ENCODE measurements at places on chromosomes 1 and 21.

GRCh38 chr1:161738627-161739287 is 10.8 kb upstream of the DUSP12 start:
- DNase-seq, result peak; percentile 72

DNA sequence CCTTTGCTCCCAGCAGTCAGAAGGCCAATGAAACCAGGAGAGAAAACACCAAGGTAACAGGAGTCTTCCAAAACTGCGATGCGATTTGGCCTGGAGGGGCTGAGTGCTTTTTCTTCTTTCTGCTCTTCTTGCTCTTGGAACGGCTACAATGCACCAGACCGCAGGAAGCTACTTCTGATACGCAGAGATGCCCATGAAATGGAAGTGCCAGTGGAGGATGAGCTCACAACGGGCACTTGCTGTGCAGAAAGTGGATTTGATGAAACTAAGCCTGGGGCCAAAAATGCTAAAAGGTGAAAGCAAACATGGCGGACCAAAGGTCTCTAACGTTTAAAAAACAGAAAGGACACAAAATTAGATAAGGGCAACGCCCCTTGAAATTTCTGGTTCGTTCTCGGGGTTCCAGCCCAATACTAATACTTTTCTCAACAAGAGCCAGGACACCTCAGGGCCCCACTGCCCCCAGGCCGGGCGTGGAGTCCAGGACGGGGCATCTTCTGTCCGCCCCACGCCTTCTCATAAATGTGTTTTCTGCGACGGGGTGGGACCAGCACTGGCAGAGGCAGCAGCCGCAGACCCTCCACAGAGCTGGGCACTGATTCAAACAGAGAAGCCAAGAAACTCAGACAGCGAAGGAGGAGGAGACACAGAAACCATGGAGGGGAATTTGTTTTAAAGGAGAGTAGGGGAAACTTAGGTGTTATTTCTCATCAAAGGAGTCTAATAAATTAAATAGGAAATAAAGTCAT is 101.3 kb downstream of the CRYAA start:
- no peak for DNase-seq

- no peak for DNase-seq
Measured at GRCh38 chr21:29787361-29787909, 152.4 kb downstream of the GRIK1 start.

DNA sequence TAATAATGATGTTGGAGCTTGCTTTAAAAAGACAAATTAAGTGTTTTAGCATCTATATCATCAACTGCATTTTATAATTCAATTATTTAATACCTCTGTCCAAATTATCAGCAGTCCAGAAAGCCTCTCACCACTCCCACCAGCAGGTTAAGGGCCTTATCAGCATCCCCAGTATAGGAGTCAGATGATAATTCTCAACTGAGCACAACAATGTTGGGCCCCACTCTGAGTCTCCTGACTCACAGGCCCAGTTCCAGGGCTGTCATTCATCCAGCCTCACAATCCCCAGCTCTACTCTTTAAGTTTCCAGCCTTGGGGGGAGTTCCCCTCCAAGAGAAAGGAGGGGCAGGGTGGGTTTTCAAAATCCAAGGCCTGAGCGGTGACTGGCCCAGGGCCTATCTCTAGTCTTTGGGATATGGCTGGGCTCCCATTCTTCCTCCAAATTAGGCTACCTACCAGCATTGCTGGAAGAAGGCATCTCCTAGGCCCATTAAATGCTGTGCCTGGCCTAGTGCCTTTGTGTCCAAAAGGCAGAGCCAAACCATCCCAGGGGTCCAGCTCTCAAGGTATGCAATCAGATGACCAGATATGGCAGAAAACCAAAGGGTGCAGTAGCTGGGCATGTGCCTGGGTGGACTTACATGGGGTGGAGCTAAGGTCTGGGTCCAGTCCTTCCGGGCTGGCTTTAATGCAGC is 134.1 kb downstream of the GLUL start:
- DNase-seq, result no peak

DNA sequence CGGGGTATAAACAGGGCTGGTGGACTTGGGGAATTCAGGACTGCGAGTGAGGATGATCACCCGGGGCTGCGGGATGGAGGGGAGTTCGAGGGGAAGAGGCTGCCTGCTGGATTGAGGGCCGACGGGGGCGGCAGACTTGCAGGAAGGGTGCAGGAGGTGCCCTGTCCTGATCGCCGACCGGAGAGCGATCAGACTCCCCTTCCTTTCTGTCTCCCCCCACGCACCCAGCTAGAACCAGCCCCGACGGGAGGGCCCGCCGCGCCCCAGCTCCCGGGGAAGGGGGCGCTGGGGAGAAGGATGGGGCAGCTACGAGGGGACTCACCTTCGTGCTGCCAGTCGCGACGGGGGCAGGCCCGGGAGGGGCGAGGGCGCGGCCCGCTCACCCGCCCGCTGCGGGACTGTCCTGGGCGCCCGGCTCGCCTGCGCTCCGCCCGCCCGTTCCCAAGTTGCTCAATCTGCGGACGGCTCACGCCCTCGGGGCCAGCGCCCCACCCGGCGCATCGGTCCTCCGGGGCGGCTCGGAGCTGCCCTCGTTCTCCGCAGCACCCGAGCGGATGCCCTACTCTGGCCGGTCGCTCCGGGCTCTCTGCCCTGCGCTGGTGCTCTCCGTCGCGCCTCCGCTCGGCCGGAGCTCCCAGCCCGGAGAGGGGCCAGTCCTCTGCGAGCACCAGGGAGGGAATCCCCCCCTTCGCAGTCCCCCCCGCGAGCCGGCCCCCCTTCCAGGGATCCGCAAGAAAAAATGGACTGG is at the start of gene RSPO1:
RSPO1 (minus strand) TSS at position 649 of the 748 bp plus-strand sequence. CDS start 5,231 bp downstream, outside the sequence.
- DNase-seq, result no peak

DNA sequence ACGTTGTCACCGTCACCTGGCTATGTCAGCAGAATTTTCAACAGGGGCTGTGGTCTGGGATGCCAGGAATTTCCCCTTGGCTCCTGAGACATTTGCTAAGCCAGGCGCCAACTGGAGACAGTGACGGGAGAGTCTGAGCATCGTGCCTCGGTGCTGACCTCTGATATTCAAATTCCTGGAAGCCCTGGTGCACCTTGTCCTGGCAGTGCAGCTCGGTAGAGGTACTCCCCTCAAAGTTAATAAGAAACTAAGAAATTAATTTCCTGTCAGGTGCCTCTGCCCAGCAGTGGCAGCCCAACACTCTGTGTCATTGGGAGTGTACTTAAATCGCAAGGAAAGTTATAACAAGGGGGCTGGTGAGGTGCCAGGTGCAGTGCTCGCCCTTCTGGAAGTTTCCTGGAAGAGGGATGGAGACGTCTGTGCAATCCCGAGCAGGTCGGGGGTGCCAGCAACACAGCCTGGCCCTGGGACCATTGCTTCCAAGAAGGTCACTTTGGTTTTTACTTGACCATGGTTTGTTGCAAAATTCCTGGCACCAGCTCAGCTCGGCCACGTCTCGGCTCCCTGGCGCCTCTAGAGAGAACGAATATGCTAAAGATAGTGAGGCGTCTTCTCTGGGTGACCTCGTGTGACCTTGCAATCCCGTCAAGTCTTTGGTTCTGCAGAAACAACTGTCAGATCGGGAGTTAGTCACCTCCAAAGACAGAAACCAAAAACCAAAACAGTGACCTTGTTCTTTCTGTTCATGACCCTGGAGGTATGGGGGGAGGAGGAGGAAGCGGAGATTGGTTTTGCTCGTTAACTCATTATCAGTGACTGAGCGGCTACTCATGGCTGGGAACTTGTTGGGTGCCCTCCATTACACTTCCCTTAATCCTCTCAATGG is 149.5 kb upstream of the VAMP3 start:
- DNase-seq, result no peak

GRCh38 chr1:115710859-115711624 is 57.5 kb downstream of the CASQ2 start:
- DNase-seq, result no peak

Measured in KG1 (cell line).